ENCODE measurements at places on chromosomes 11 and 22.

- DNase-seq = no peak
These were observed 512.2 kb upstream of the ARHGAP42 start for GRCh38 chr11:100174881-100175280.

- no peak for DNase-seq
These were observed 204.2 kb downstream of the GRM5 start for GRCh38 chr11:88861618-88862017.

- DNase-seq = no peak
These were observed 1.4 kb downstream of the CCDC88B start for GRCh38 chr11:64341429-64341828.

DNA sequence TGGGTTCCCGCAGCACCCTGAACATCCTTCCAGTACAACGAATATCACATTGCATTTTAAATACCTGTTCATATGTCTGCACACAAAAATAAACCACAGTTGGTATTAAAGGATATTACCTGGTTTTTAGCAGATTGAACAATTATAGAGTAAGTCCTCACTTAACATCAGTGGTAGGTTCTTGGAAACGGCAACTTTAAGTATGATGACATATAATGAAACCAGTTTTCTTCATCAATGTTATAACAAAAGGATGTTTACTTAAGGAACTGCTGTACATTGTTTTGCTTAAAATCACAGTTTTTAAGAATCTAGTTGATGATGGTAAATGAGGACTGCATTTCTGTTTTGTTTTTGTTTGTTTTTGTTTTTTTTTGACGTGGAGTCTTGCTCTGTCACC lies 28.0 kb downstream of the TRIM66 start:
- DNase-seq = no peak

DNA sequence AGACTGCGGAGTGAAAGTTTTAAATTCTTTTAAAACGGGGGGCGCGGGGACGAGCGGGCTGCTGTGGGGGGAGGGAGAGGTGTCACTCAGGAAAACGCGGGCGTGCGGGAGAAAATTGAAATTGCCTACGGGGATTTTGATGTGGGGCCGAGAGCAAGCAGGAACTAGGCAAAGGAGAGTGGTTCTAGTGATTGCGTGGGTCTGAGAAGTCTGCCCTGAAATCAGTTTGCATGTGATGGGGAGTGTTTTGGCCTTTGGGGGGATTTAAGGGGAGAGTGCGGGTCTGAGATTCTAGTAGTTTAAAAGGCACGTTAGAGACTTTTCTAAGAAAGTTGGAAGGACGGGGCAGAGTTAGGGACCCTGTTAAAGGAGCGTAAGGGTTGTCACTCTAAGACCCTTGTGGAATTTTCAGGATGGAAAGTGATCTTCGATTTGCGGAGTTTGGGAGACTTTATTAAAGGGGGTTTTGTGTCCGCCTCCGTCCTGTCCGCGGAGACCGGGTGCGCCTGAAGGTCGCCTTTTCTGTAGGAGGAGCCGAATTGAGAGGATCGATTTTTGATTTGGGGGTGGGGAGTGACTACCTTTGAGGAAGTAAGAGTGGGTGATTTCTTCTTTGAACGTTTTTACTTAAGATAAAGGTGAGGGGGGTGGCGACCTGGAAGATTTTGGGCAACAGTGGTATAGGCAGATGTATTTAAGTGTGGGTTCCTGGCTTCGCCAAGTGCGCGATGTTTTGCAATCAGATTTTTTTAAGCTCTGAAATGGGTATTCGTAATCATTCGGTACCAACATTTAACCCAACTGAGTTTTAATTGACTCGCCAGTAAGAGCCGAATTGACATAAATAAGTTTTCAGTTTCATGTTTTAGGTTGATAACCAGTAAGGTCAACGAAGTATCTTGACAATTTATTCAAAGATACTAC lies 1.1 kb downstream of the EED start:
- DNase-seq = peak; percentile 51

DNA sequence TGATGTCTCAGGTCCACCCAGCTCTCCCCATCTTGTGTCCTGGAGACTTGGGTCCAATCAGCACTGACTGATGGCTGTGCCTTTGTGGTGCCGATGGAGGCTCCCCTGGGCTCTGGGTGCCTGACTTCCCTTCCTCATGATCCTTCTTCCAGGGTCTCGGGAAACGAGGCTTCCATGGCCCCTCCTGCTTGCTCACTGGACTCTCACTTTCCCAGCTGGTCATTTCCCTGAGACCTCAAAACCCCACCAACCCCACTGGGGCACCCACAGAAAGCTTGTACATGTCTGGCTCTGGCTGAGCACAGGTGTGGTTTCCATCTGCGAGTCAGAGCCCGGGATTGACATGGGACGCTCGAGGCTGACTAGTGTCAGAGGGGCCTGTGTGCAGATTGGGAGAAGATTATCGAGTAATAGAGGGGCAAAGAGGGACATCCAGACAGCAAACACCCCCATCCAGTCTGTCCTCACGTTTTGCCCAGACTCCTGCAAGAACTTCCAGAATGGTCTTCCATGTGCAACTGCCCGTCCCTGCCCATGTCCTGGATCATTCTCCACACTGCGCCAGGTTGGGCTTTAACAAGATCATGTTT lies 15.1 kb downstream of the APOL1 start:
- DNase-seq = no peak

DNA sequence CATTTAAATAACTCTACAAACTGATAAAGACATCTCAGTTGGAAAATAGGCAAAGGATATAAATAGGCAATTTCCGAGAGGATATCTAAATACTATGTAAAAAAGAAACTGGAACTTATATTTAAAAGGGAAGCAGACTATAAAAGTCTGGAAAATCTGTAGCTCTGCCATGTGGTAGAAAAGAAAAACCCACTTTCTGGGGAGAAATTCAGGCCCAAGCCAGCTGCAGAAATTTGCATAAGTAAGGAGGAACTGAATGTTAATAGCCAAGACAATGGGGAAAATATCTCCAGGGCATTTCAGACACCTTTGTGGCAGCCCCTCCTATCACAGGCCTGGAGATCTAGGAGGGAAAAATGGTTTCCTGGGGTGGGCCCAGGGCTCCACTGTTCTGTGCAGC lies 97.8 kb upstream of the ZBED5 start:
- no peak for DNase-seq

DNA sequence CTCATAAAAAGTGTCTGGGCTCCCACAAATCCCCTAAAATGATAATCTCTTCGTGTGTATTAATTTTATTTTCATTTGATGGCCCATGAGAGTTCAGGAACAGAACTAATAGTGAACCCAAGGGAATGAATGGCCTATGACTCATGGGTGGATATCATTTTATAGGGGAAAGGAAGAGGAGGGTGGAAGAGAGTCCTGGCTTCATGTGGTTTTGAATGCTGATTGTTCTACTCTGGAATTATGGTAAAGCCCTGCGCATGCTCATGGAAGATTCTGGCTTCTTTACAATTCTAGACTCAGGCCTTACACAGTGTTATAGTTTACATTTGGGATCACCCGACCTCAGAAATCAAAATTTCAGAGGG lies 35.2 kb downstream of the MAML2 start:
- DNase-seq = no peak

DNA sequence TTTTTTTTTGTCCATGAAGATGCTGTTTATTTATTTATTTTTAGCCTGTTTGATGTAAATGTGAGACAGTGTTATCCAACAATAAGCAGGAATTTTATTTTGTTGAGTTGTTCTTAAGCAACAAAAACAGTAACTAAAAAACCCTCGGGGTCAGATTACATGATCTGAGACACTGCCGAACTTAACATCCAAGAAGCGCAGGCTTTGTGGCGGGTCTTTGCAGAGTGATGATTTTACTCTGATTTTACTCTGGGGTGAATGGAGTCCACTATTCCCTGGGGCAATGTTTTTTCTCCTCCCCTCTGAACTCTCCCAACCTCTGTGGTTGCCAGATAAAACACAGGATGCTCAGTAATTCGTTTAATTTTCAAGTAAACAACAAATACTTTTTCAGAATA lies 450.1 kb upstream of the B3GAT1 start:
- no peak for DNase-seq

GRCh38 chr11:73916435-73916834 lies 34.4 kb upstream of the DNAJB13 start:
- DNase-seq = no peak

DNA sequence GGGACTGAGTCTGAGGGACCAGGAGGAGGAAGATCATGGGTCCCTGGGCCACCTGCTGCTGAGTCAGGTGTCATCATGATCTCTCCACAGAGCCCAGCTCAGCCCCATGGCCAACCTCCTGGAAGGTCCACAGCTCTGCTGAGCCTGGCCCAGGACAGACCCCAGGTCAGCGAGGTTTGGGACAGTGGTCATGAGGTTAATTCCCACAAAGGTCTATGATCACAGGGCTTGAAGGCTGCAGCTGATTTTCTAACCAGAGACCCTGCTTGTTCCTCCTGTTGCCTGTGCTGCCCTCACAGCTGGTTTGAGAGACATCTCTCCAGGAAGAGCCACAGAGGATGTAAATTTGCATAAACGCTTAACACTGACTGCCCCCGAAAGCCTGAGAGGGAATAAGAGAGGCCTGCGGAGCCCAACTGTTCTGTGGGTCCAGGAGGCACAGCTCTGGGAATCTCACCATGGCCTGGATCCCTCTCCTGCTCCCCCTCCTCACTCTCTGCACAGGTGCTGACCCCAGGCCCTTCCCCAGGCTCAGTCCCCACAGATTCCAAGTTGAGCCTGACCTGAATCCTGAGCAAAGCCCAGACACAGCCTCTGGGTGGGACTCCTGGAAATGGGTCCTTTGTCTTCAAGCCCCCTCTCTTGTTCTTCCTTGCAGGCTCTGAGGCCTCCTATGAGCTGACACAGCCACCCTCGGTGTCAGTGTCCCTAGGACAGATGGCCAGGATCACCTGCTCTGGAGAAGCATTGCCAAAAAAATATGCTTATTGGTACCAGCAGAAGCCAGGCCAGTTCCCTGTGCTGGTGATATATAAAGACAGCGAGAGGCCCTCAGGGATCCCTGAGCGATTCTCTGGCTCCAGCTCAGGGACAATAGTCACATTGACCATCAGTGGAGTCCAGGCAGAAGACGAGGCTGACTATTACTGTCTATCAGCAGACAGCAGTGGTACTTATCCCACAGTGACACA lies 102.8 kb downstream of the GGTLC2 start:
- DNase-seq = no peak

DNA sequence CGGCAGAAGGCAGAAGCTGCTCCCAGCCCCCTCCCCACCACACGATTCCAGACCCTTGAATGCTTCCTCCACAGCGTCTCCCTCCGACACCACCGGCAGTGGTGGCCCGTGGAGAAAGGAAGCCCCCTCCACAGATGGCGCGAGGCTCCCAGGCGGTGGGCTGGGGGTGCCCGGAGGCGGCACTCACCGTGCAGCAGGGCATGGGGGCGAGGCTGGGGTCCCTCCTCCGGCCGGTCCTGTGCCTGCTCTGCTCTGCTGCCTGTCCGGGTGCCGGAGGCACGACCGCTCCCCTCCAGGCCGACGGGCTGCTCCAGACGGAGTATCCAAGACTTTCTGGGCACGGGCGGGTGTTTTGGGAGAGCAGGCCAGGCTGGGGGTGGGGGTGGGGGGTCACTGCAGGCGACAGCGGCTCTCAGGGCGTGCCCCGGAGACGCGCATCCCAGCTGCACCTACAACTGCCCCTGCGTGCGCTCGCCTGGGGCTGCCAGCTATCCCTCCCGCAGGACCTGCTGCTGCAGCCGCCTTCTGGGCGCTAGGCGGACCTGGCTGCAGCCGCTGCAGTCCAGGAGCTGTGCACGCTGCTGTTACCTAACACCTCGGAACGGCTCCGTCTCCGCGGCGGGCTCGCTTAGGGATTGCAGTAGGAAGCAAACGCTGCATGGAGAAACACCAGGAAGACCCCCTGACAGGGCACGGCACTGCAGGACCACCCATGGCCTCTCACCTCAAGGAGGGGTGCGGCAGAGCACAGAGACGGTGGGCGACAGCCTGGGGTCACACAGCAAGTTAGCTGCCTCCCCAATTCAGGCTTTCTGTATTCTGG lies 15.2 kb downstream of the MRGPRG start:
- DNase-seq = no peak

GRCh38 chr11:31645747-31646146 lies 136.2 kb downstream of the ELP4 start:
- DNase-seq = no peak

DNA sequence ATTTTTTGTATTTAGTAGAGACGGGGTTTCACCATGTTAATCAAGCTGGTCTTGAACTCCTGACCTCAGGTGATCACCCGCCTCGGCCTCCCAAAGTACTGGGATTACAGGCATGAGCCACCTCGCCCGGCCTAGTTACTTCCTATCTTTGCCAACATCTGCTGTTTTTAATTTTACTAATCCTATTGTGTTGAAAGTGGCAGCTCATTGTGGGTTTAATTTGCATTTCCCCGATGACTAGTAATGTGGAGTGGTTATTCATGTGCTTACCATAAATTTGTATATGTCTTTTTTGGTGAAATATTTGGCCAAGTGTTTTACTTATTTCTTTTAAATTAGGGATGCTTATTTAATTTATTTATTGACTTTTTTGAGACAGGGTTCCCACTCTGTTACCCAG lies 74.2 kb upstream of the SLC25A18 start:
- DNase-seq = no peak

DNA sequence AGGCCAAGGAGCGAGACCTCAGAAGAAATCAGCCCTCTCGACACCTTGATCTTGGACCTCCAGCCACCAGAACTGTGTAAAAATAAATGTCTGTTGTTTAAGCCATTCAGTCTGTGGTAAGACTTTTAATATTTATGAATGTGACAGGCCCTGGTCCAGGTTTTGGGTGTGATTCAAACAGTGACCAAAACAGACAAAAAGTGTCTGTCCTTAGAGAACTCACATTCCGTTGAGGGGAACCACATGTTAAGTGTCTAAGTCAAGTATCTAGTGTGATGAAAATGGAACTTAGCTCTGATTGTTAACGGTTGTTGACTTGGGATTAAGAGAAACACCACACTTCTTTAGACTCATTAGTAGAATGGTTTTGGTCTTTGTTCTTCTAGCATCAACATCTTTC lies 22.2 kb downstream of the ATXN10 start:
- DNase-seq = no peak

DNA sequence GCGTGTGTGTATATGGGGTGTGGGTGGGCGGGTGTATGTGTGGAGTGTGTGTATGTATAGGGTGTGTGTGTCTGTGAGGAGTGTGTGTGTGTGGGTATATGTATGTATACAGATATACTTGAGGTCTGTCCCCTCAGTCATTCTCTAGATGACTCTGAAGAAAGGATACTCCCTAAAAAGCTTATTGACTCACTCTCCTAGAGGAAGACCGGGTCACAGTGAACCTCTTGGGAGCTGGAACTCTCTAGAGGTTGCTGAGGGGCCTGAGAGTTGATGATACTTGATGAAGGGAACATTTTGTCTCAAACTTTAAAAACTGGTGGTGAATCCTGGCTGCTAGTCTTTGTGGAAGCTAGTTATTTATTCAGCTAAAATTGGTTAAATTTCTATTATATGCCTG lies 15.1 kb downstream of the STX3 start:
- DNase-seq = no peak

- DNase-seq = no peak
These were observed 1558.9 kb downstream of the FAM181B start for GRCh38 chr11:81174646-81175330.

Data from CD4-positive, alpha-beta T cell treated with Interleukin-21 for 1 hour (primary cell).